ENCODE measurements at places on chromosomes 6 and 20. TPM values are rescaled to one million over a fixed set of nuclear protein-coding genes. Genes with fewer than 3 reads are reported as not detected.

Gene KIAA1586
- polyA plus RNA-seq, result 3.5 TPM

DNA sequence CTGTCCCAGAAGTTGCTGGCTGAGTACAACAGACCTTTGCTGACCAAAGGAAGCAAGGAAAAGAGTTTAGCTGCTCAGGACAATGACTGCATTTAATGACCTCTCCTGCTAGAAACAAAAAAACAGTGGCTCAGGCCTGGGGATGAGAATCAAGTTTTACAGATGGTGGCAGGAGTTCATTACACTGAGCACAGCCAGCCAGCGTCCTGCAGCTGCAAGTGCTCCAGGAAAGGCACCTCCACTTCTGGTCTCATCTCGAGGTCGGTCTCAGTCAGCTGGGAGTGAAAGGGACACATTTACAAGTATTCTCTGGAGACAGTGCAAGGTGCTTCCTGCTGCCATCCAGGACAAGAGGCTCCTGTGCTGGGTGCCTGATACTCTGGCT lies 362.7 kb downstream of the THBS2 start:
- no peak for DNase-seq

Gene KCNQ5
- 1.1 TPM for polyA plus RNA-seq

- no peak for DNase-seq
Measured at GRCh38 chr20:187733-188132, 1.8 kb downstream of the DEFB128 start.

- DNase-seq, result no peak
Measured at GRCh38 chr20:48696671-48697070, 131.1 kb downstream of the PREX1 start.

- peak; percentile 31 for DNase-seq
Measured at GRCh38 chr6:2376429-2377355, 131.3 kb upstream of the GMDS start.

DNA sequence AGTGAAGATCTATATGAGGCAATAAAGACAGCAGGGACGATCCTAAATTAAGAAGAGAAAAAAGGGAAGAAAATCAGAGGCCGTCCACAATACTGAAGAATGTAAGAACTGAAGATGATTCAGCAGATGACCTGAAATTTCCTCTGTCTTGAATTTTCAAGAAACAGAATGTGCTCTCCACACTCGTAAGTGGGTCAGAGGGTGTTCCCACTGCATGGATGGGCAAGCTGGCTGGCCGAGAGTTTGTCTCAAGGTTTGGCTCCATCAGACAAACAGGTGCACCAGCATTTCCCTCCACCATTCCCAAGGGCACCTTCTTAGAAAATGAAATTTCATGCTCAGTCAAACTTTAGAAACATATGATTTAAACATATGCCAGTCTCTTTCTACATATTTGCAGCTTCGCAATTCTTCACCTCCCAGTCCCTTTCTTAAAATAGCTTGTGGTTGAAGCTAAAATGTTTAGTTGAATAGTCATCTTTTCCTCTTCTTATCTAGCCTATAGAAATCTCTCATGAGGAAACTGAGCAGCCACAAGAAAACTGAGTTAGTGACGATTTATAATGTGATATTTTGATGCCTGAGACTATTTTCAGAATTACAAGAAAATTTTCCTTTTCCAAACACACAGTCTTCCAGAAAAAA lies 576.4 kb downstream of the PRKN start:
- DNase-seq, result no peak

- DNase-seq, result no peak
Measured at GRCh38 chr6:39792540-39793450, 619 bp downstream of the DAAM2 start.

DNA sequence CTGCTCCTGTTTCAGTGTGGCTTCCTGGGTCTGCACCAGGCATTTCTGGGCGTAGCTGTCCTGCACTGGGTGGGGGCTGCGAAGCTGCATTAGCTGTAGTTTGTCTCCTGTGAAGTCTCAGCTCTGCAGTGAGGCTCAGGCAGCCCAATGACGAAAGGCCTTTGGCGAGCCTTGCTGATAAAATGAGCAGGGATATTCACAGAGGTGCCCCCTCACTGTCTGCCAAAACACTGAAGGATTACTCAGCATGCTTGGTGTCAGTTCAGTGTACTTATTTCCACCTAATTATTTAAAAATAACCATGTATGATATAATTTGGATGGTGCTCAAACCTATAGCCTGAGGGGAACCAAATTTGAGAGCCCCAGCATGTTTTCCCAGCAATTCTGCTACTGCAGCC lies 73.5 kb downstream of the ECT2L start:
- no peak for DNase-seq

GRCh38 chr6:7260291-7261031 lies 52.5 kb downstream of the SSR1 start:
- no peak for DNase-seq

Gene OR12D3
- polyA plus RNA-seq, result not detected

Gene BCAS4
- 46.9 TPM for polyA plus RNA-seq

Gene C6orf58
- polyA plus RNA-seq, result not detected

Gene ANKRD66
- polyA plus RNA-seq, result not detected

DNA sequence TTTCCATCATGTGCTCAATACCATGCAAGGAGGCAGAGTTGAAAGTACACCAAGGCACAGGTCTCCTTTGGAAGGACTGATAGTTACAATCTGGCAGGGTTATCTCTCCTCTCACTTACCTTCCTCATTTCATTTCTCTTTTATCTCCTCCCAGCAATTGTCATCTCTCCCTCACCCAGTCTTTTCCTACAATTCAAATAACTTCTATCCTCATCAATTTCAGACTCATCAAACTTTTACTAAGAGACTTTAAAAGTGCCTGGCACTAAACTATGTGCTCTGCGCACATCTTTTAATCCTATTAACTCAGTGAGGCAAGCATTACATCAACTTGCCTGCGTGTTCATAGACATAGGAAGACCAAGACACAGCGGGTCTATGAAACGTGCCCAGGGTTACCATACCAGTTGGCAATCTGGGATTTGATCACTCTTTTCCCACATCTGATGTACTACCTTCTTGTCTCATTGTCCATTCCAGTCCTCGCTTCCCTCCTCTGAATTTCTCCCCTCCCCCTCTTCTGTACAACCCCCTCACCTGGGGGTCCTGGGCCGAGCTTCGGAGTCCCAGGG lies 1.2 kb downstream of the VARS1 start:
- peak; percentile 40 for DNase-seq

DNA sequence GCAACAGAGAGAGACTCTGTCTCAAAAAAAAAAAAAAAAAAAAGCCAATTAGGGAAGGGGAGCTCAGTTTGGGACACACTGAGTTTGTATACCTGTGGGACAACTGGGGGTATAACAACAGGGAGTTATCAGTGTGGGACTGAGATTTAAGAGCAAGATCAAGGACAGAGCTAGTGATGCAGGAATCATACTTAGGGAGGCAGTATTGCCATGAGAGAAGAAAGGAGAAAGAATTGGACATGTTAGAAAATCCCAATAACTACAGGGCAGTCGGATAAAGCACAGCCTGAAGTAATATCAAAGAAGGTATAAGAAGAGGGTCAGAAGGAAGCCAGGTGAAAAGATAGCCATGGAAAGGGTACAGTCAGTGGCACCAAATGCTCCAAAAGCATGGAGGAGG lies 121.2 kb downstream of the PTPRT start:
- DNase-seq, result no peak

GRCh38 chr20:51059862-51060261 lies 37.0 kb upstream of the KCNG1 start:
- peak; percentile 20 for DNase-seq

GRCh38 chr6:85637579-85637978 lies 5.1 kb downstream of the SYNCRIP start:
- DNase-seq, result no peak

DNA sequence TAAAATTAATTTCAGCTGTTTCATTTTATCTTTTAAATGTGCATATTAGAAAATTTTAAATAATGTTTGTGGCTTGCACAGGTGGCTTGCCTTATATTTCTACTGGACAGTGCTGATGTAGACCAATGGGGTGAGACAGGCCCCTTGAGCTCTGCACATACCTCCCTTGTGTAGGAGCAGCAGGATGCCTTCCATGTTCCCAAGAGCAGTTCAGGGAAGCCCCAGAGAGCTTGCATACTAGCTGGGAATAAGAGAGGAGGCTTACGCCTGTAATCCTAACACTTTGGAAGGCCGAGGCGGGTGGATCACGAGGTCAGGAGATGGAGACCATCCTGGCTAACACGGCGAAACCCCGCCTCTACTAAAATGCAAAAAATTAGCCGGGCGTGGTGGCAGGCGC lies 61.4 kb downstream of the RFPL4B start:
- no peak for DNase-seq

- DNase-seq, result no peak
Measured at GRCh38 chr20:15789079-15789478, 784.2 kb downstream of the KIF16B start.

DNA sequence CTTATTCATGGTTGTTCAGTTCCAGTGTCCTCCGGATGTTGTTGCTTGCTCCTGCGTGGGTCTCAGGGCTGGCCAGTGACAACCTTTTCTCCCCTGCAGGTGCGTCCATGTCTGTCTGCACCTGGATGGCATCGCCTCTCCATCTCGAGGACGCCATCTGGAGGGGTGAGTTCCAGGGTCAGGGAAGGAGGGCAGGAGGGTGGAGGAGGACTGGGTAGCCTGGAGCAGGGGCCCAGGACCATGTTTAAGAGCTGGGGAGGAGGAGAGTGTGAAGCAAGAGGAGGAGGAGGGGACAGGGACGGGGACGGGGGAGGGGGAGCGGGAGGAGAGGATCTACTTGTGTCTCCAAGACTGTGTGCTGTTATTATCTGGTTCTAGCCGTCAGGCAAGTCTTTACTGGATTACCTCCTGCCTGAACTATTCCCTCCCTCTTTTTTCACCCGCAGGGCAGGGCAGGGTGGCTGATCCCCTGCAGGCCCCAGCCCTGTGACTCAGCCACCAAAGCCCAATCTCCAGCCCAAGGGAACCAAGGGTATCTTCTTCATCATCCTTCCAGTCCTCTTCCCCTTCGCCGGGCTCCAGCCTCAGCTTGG lies 32.2 kb upstream of the TULP1 start:
- no peak for DNase-seq

Gene TBC1D22B
- 7.1 TPM for polyA plus RNA-seq

DNA sequence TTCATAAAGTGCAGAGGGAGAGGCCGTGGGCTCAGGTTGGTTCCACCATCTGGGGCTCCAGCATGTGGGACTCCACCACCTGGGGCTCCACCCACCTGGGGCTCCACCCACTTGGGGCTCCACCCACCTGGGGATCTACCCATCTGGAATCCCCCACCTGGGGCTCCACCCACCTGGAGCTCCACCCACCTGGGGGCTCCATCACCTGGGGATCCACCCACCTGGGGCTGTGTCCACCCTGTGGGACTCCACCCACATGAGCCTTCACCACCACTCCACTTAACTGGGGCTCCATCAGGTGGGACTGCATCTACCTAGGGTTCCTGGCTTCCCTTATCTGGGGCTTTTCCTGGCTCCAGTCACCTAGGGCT lies 226.0 kb upstream of the CDYL start:
- no peak for DNase-seq

- DNase-seq, result no peak
Measured at GRCh38 chr6:111148110-111148509, 60.8 kb downstream of the SLC16A10 start.

Gene TENT5A
- polyA plus RNA-seq, result 3.5 TPM

DNA sequence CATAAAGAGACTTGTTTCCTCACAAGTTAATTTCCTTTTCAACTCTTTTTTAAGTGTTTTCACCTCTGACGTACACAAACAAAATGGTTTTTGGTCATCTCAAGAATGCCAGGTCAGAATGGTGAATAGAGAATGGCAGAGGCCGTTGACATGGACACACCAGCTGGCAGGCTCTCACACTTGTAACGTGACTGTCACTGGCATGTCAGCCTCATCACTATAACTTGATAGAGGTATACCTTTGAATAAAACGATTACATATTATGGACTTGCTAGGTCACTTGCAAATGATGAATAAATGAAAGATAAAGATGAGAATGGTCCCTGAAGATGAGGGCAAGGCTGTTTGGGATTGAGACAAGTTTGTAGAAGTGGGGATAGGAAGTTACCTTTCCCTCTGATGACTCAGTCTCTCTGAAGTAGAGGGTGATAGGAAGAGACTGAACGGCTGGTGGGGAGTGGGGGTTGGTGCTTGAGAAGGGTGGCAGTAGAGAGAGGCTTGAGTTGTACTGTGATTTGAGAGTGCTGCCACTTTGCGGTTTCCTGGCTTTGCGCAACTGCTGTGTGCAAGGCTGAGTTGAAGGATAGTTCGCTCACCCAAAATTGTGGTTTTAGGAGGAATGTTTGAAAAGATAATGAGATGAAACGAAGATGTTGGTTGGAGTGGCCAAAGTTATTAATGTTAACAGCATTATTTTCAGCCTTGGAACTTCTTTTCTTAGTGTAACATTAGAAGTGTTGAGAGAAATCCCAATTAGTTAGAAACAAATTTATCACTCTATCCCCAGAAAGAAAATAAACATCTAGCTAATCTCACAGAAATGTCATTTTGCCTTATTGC lies 30.3 kb downstream of the TBPL1 start:
- DNase-seq, result peak; percentile 53

GRCh38 chr20:6381887-6382286 lies 259.1 kb upstream of the FERMT1 start:
- DNase-seq, result peak; percentile 44

Gene DZANK1
- 1.1 TPM for polyA plus RNA-seq

- peak; percentile 42 for DNase-seq
Measured at GRCh38 chr20:37907677-37908401, 4.9 kb downstream of the VSTM2L start.

Gene USP49
- polyA plus RNA-seq, result 2.1 TPM

Gene SNAP91
- polyA plus RNA-seq, result not detected

Gene VARS2
- polyA plus RNA-seq, result 13.3 TPM

Gene PHACTR3
- polyA plus RNA-seq, result not detected

Gene PRPH2
- 1.0 TPM for polyA plus RNA-seq

- DNase-seq, result no peak
Measured at GRCh38 chr6:42764911-42765648, 16.8 kb upstream of the BICRAL start.

- no peak for DNase-seq
Measured at GRCh38 chr6:62324834-62325233, 38.8 kb upstream of the KHDRBS2 start.

Gene HAO1
- not detected for polyA plus RNA-seq

- DNase-seq, result peak; percentile 90
Measured at GRCh38 chr6:27518881-27519795, 46.2 kb upstream of the ZNF184 start.

DNA sequence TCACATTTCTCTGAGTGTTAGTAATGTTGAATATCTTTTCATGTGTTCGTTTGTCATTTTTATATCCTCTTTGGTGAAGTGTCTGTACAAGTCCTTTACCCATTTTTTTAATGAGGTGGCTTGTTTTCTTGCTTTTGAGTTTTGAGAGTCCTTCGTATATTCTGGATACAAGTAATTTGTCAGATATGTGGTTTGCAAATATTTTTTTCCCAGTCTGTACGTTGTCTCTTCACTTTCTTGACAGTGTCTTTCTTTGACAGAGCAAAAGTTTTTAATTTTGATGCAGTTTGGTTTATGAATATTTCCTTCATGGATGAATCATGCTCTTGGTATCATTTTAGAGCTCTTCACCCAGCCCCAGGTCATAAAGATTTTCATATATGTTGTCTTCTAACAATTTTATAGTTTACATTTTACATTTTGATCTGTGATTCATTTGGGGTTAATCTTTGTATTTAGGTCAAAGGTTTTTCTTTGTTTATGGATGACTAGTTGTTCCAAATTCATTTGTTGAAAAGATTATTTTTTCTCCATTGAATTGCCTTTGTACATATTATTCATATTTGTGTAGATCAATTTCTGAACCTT lies 152.5 kb downstream of the MRPL14 start:
- DNase-seq, result peak; percentile 59
